ENCODE measurements at places on chromosomes 6 and 20.

- DNase-seq: no peak
Measured at GRCh38 chr6:134721060-134721405, 228.9 kb downstream of the ALDH8A1 start.

DNA sequence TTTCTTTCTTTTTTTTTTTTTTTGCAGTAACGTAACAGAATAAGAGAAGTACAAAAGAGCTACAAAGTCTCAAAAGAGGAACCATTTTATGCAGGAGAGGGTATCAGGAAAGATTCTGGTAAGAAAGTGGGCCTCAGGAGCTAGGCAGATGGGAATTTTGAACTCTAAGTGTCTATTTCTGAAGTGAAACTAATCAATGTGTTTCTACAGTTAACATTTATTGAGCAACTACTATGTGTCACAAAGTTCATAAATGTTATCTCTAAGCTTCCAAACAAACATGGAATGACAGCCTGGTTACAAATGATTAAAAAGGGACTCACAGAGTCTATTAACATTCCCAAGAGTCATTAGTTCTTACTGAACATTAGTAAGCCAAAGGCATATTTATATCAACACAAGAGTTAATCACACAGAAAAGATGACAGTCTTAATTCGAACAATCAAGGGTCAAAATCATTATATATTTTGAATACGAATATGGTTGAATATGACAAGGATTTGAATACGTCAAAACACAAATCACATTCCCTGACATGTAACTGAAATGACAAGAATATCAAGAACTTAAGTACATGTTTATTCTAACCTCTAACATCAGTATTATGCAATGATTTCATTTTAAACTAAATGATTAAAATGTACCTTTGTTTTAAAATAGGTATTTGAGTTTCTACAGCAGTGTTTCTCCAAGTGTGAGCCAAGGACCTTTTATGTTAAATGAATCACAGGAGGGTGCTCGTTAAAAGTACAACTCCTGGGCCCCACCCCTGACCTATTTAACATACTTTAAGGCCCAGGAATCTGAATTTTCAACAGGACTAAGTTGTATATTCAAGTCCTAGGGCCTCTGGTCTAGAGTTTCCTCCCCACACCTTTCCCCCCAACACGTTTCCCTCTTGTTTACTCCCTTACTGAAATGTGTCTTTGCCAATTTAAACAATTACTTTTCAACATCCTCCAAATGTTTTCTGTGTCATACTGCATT, 89.7 kb downstream of the ATXN1 start:
- DNase-seq: no peak

- DNase-seq: peak; percentile 17
Measured at GRCh38 chr6:129370268-129370916, 339.6 kb downstream of the ARHGAP18 start.

DNA sequence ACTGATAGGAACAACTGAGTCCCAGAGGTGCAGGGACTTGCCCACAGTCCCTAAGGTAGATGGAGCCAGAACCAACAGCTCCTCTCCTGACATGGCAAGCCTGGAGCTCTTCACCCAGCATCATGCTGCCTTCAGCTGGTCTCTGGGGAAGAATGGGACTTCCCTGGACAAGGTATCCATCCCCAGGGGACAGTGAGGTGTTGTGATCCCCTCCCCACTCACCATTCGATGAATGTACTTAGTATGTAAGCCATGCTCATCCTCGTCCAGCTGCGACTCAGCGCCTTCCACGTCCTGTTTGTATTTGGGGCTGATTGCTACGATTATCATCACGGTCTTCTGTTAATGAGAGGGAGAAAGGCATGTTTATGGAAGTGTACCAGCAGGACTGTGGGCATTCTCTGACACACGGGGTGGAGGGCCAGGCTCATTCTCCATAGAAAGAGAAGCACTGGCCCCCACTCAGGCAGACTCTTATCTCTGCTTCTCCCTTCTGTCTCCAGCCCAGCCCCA, 39.4 kb downstream of the TRAF3IP2 start:
- no peak for DNase-seq

GRCh38 chr6:29942275-29943052, at the start of gene HLA-A:
TSS of gene HLA-A (plus strand) at chr6:29942532. CDS start at chr6:29942554, 22 bp downstream.
- peak; percentile 94 for DNase-seq

DNA sequence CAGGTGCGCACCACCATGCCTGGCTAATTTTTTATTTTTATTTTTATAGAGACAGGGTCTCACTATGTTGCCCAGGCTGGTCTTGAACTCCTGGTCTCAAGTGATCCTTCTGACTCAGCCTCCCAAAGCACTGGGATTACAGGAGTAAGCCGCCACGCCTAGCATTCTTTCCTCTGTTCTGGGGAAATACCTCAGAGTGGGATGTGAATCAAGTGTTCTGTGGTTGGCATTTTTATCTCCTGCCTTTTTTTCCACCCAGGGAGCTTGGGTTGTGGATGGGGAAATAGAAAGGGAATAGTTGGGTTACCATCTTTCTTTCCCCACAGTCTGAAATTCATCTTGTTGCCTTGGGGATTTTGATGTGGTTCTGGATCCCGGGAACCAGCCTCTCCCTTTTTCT, 24.1 kb downstream of the TFAP2C start:
- no peak for DNase-seq

DNA sequence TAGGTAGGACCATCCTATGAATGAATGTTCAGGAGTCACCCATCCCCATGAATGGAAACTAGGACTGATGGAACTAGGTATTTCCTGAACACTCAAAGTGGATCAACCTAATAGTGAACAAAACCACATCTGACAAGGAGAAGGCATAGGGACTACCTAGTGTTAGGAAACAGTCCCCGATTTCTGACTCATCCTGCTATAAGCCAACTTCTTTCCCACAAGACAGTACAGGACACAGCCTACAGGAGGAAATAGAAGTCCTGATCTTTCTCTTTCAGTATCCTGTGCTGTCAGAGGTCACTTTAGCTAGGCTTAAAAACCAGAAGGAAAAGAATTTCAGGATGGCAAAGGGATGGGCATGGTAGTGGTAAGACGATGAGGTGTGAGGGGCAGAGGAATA, 19.5 kb upstream of the GMDS start:
- no peak for DNase-seq

DNA sequence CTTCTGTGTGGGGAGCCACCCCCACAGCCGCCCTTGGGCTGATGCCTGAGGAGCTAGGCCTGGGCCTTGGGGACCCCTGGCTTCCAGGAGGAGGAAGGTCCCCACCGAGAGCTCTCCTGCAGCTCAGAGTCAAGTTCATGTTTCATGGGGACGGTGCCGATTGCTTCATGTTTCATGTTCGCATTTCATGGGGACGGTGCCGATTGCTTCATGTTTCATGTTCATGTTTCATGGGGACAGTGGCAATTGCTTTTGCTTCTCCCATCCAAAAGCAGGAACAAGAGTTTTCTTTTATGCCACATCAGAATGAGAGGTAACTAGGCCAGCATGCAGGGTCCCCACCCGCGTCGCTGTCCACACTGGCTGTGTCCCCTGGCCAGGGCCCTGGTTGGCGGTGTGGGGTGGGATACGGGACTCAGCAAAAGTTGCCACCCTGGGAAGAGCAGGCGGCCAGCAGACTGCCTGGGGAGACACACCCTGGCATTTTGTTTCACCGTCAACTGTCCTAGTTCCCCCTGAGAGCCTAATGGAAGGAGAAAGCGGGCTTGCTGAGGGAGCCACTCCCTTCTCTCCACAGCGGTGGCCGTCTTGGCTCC, 46.0 kb downstream of the DACT2 start:
- no peak for DNase-seq

DNA sequence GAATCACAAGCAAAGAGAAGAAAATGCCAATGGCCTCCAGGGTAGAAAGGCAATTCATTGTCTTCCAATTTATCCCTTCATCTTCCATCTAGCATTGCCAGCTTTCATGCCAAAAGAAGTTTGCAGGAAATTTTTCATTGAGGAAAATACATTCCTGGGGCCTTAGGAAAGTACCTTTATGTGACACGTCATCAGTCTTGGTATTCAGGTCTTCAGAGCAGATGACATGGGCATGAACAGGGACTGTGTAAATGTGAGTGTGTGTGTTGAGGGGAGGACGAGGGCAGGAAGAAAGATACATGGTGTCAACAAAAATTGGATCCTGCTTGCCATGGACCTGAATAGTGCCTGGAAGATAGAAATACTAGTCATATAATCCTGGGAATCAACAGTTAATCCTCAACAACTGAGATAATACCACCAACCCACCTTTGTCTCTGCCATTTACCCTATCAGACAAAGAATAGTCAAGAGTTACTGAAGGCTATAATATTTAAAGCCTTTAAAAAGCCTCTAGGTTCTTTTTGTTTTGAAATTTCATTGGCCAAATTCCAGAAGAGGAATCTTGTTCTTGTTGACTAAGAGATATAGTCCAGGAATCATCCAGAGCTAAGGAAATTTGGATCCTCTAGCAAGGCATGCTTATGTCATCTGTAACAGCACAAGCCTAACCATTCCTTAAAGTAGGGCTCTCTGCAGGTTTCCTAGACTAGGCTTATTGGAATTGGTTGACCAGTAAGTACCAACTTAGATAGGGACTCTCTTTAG, 405.8 kb upstream of the SASH1 start:
- no peak for DNase-seq

GRCh38 chr6:169038691-169039090, 215.0 kb downstream of the THBS2 start:
- DNase-seq: no peak

GRCh38 chr6:149939909-149940671, 1.7 kb upstream of the ULBP2 start:
- no peak for DNase-seq

DNA sequence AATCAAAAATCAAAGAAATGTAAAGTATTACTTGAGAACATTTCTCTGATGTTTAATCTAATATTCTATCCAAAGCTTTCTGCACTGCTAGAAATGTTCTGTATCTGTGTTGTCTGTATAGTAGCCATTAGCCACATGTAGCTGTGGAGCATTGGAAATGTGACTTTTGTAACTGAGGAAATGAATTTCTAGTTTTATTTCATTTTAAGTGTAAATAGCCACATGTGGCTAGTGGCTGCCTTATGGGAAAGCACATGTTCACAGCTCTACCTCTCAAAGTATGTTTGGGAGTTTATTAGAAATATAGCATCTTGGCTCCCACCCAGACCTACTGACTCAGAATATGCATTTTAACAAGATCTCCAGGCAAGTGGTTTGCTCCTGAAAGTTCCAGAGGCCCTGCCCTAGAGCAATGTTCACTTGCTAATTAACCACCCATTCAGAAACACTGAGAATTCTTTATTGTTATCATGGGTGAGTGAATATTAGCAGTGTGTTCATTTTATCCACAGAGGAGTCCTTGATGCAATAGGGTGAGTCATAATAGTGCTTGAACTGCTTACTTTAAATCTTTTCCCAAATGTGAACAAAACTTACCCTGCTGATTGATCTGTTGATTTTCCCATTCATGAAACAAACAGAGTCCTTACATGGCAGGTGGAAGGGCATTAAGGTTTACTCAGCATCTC, 282.7 kb downstream of the PLCB1 start:
- no peak for DNase-seq

DNA sequence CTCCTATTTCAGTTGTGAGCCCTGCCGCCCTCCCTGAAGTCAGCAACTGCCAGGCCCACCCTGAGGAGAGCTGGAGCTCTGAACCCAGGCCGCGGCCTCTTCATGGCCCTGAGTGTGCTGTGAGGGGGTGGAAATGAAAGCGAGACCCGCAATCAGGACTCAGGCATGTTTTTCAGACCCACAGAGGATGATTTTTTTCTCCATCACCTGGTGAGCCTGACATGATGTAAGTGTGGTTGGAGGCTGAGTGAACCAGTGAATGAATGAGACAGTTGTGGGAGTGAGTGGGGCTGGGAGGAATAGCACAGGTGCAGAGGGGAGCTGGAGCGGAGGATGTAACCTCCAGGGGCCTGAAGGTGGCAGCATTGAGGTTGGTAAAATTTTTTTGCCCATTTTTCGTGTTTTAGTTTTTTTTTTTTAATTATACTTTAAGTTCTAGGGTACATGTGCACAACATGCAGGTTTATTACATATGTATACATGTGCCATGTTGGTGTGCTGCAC, 18.3 kb downstream of the RAET1L start:
- DNase-seq: peak; percentile 69

- DNase-seq: no peak
Measured at GRCh38 chr6:146211646-146212045, 182.8 kb downstream of the GRM1 start.

DNA sequence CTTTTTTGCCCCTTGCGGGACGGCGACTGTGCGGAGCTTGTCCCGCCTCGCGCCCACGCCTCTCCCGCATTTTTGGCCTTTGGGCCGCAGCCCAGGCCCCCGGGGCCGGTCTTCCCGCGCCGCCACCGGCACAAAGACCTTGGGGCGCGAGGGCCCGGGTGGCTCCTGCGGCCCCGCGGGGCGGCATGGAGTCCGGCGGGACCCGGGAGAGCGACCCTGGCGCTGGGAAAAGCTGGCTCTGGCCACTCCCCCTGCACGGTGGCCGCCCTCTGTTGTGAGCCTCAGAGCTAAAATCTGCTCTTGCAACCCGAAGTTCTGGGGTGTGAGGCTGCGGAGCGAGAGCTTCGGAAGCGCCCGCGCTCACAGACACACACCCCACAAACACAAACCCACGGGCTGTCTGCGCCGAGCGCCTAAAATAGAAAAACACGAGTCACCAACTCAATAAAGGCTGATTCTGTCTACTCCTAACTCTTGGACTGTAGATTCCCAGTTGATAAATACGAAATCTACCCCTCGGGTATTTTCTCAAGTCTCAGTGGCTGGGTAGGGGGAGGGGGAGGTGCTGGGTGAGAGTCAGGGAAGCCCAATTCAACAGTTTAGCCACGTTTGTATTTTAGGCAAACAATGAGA, 496 bp upstream of the BEND3 start:
- DNase-seq: peak; percentile 21

- DNase-seq: no peak
Measured at GRCh38 chr6:89830170-89830809, 610 bp downstream of the CASP8AP2 start.

GRCh38 chr6:169962604-169963469, 211.4 kb downstream of the ERMARD start:
- no peak for DNase-seq

DNA sequence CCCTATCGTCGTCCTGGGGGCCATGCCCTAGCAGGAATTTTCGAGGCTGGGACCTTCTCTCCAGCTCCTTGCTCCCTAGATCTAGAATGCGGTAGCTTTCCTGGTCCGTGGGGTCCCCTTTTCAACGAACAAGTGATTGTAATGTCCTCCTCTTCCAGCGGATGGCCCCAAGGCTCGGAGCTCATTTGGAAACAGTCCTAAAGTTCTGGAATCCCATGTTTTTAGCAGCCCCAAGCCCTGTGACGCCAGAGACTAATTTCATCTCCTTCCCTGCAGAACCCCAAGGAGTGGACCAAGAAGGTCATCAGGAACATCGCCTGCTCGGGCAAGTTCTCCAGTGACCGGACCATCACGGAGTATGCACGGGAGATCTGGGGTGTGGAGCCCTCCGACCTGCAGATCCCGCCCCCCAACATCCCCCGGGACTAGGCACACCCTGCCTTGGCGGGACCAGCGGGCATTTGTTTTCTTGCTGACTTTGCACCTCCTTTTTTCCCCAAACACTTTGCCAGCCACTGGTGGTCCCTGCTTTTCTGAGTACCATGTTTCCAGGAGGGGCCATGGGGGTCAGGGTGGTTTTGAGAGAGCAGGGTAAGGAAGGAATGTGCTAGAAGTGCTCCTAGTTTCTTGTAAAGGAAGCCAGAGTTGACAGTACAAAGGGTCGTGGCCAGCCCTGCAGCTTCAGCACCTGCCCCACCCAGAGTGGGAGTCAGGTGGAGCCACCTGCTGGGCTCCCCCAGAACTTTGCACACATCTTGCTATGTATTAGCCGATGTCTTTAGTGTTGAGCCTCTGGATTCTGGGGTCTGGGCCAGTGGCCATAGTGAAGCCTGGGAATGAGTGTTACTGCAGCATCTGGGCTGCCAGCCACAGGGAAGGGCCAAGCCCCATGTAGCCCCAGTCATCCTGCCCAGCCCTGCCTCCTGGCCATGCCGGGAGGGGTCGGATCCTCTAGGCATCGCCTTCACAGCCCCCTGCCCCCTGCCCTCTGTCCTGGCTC, 48.5 kb downstream of the PYGB start:
- DNase-seq: peak; percentile 20

All from stimulated activated CD4-positive, alpha-beta T cell treated with anti-CD3 and anti-CD28 coated beads, Interleukin-1b, Interleukin-23, amount 100 ng/mL, for 48 hours (primary cell).